ENCODE measurements at places on chromosomes 6 and 20.

DNA sequence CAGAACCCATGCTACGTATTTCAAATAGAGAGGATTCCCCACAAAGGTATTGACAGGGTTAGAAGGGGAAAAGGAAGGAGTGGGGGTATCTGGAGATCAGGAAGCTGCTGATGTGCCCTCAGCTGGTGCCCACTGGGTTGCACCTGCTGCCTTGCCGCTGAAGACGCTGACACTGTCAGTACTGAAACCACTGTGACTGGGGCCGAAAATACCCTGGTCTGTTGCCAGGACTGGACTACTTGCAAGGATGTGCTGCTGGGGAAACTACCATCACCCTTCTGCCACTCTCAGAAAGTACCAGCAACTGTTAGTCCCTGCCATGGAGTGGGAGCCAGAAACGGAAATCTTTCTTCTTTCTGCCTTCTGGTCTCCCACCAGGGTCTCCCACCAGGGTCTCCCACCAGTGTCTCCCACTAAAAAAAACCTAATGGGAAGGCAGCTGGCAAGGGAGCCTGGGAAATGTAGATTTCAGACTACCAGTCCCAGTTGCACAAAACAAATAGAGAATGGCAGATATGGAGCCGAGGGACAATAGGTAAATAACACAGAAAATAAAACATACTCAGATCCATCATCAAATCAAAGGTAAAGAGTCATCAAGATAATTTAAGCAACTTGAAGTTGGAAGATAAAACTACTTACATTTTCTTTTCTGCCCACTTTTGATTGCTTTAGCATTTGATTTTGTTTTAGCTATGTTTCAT lies 204.8 kb downstream of the TPBG start:
- no peak for DNase-seq

DNA sequence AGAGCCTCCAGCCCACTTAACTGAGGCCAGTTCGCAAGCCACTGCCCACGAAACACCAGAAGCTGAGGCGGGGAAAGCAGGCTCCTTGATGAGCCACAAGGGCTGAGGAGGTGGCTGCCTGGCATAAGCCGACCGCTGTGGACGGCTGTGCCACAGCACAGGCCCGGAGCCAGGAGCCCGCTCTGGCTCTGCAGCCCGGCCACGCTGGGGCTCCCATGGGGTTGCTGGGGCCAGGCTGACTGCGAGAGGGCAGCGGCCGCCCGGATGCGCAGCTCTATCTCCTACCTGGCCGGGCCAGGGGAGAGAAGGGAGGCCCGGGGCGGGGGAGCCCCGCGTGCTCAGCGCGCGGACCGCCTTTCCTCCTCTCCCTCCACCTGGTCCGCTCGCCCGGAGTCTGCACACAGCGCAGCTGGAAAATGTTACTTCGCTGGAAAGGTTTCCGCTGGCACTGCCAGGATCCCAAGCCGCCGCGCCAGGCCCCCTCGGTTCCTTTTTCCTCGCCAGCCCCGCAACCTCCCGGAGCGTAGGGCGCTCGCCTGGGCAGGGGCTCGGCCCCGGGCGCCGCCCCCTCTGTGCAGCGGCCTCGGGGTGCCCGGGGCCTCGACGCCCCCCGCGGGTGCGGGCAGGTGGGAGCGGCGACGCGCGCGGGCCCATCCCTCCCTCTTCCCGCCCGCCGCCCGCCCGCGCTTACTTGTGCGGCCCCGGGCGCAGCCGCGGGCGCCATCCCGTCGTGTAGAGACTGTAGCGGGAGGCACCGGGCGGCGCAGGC lies 657 bp downstream of the EMILIN3 start:
- no peak for DNase-seq

GRCh38 chr6:42045538-42046460 lies 4.5 kb upstream of the TAF8 start:
- DNase-seq: no peak

- DNase-seq: no peak
Measured at GRCh38 chr20:6418732-6419131, 295.9 kb upstream of the FERMT1 start.

DNA sequence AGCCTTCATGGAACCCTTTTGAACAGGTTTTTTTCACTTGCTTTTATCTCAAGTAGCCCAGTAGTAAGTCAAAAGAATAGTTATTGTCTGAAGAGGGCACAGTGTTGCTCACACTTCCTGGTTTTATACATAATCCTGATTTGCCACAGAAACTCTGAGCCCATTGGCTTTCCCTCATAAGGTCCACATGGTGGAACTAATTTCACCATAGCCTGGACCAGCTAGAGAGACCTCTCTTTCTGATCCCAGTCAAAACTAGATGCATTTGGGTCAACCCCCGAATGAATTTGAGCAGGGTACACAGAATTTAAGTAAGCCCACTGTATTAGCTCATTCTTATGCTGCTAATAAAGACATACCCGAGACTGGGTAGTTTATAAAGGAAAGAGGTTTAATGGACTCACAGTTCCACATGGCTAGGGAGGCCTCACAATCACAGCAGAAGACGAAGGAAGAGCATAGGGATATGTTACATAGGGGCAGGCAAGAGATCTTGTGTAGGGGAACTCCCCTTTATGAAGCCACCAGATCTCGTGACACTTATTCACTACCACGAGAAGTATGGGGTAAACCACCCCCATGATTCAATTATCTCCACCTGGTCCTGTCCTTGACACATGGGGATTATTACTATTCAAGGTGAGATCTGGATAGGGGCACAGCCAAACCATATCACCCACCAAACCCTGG lies 6.2 kb downstream of the RWDD2A start:
- no peak for DNase-seq

- DNase-seq: peak; percentile 1
Measured at GRCh38 chr6:34238585-34239499, 2.2 kb downstream of the HMGA1 start.

- no peak for DNase-seq
Measured at GRCh38 chr6:152748843-152749242, 1.8 kb upstream of the VIP start.

DNA sequence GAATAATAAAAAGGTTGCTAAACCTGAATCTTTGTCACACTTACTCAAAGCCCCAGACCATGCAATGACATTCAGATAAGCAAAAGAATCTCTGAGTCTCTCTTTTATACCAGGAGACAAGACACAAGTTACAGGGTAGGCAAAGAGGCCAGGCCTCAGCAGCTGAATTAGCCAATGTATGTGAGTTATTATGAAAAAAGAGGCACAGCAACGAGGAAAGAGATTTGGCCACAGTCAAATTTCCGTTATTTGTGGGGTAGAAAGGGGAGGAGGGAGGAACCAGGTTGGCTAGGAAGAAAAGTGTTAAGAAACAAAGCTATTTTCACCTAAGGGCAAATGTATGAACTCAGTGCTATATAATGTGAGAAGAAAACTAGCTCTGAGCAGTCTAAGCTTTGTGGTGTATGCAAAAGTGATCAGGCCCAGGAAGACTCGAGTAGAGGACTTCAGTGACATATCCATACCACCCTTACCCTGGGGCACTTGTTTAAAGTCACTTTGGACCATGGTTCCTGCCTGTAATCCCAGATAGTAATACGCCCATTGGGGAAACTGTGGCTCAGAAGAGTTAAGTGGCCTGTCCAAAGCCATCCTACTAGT lies 19.1 kb downstream of the IPCEF1 start:
- DNase-seq: no peak

DNA sequence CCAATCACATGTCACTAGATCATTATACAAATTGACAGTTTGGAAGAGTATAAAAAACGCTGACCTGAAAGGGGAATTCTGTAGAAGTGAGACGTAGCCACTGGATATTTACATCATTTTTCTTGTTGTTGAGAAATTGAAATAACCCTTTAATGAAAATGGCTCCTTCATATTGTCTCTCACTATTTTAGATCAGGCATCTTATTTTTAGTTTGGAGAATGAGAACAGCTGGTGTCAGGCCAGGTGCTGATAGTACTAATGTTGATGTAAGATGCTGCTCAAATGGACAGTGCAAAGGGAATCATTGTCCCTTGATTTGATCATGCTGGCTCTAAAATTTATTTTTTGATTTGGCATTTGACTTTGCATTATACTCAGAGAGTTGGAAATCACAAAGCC lies 17.4 kb downstream of the NKAIN2 start:
- DNase-seq: no peak

GRCh38 chr6:31769684-31770371 lies 7.3 kb downstream of the VWA7 start:
- DNase-seq: peak; percentile 96

- DNase-seq: no peak
Measured at GRCh38 chr6:82017773-82018172, 229.8 kb downstream of the IBTK start.

DNA sequence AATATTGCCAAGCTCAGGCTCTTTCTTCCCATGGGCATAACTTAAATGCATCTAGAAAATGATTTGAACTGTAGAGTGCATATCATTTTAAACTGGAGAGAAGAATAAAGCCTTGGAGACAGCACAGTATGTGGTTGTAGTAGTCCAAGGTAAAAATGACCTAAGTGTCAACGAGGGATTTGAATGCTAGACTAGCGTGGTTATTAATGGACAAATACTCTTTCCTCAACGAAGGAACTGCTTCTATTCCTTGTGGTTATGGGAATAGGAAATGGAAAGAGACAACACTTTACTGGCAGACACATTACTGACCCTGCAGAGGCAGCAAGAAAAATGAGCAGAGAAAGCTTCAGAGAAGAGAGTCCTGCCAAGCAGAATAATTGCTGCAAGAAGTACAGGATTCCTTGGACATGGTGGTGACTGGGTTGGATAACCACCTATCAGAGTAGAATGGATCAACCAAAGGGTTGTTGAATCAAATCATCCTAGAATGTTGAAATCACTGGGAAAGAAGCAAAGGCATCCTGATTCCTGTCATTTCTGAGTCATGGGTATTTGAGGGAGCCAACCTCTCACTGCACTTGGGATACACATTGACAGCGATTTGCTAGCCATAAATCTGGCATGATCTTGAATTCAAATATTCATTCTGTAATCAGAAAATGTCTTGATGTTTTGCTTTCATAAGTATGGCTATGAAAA lies 258.1 kb upstream of the EPHA7 start:
- DNase-seq: no peak

GRCh38 chr6:156657296-156657695 lies 119.9 kb upstream of the ARID1B start:
- no peak for DNase-seq
